CD4-positive, alpha-beta T cell treated with Interleukin-15 for 4 hours (primary cell): ENCODE measurements at places on chromosomes 12 and 14.

- no peak for DNase-seq
Measured at GRCh38 chr12:104334581-104334980, 31.0 kb downstream of the EID3 start.

DNA sequence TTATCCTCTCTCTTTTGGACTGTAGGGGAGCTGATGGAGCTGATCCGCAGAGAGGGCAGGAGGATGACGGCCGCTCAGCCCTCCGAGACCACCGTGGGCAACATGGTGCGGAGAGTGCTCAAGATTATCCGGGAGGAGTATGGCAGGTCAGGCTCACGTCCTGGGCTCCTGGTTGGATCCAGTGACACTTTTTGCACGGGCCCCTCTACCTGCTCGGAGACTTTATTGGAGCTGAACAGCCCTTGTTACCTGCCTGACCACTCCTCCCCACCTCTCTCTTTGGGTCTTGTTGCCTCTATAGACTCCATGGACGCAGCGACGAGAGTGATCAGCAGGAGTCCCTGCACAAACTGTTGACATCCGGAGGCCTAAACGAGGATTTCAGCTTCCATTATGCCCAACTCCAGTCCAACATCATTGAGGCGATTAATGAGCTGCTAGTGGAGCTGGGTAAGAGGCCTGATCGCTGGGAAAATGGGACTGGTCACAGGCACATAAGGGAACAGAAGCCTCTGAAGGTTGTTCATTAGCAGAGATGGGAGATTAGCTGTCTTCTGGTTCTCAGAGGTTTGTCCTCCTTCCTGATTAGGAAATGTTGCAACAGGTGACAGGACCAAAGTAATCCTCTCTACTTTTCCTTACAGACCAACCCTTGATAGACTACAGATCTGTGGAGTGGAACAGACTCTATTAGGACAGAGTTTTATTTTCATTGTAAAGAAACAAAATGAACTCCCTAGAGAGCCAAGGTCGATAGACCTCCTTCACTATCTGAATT is 718 bp downstream of the EIF2B2 start:
- DNase-seq = no peak

GRCh38 chr14:96058576-96059200 is 19.5 kb downstream of the C14orf132 start:
- no peak for DNase-seq

GRCh38 chr12:82723093-82723492 is 36.4 kb downstream of the TMTC2 start:
- DNase-seq = no peak

GRCh38 chr12:124795081-124795948 is 68.3 kb downstream of the SCARB1 start:
- DNase-seq = no peak

GRCh38 chr12:4943067-4943937 is 33.6 kb downstream of the KCNA1 start:
- DNase-seq = no peak
